ENCODE measurements at places on chromosomes 5 and 9.

- DNase-seq = no peak
These were observed 18.7 kb downstream of the NSG2 start for GRCh38 chr5:174064171-174064570.

DNA sequence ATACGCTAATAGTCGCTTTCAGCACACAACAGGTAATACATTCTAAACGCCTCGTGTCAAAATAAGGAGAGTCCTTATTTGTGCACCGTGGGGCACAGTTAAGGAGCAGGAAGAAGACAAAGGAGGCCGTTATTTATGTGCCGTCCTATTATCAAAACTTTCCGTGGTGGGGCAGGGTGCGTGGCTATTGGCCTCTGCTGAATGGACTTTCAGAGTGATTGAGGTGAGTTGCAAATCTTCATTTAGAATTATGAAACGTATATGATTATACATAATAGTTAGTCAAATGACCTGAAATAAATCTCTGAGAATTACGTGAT lies 833 bp downstream of the C5orf24 start:
- no peak for DNase-seq

DNA sequence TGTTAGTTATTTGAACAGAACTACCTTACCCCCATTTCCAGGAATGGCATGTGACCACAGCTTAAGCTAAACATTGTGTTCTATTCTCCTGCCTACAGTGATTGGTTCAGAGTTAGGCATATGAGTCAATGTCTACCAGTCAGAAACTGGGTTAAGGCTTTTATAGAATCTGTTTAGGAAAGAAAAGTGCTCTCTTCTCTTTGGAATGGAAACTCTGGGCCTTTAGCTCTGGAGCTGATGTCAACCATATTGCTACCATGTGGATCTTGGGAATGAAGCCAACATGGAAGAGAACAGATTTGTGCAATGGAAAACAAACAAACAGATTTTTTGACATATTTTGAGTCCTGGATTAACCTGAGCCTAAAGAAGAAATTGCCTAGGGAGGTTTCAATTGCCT lies 488.9 kb upstream of the TNC start:
- no peak for DNase-seq

DNA sequence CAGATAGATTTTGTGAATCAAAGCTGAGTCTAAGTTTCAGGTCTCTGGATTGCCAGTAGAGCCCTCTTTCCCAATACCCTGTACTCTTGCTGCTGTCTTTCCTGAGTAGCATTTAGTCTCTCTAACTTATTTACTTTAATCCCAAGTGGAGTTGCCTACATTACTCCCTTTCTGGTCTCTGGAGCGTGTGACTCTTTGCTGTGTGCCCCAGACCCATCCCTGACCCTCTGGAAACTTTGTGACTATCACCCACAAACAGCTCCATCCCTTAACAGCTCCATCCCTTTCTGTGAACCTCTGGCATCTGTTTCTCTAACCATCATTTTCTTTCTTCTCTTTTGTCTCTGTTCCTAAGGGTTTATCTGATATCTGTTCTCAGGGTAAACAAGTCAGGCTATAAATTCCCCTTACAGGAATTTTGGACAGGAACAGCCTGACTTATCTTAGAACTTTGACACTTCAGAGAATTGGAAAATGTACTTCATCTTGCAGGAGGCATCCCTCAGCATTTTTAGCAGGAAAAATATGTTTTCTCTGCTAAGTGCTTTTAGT lies 1167.1 kb upstream of the SEMA6A start:
- DNase-seq = no peak

DNA sequence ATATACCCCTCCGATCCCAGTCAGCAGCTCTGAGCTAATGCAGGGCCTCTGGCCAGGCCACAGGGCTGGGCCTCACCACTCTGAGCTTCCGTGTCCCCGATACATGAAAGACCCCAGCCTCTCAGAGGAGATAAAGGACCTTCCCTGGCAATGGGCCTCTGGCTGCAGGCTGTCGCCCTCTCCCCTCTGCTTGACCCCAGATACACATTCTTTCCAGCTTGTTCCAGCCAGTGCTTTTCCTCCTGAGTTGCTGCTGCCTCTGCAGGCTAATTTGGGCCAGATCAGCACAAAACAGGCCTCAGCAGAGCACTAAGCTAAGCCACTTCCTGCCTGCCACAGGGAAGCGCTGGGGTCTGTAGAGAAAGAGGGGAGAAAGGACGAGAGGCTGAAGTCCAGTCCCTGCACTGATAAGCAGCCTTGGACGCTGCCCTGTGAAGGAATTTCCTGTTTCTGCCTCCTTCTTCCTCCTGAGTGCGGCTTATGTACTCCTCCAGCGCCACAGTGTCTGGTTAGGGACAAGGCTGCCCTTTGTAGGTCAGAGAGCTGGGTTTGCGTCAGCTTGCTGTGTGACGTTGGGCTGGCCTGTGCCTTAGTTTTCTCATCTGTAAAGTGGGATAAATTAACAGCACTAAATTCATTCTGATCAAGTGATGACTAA lies 73.0 kb upstream of the IL17B start:
- DNase-seq = no peak

DNA sequence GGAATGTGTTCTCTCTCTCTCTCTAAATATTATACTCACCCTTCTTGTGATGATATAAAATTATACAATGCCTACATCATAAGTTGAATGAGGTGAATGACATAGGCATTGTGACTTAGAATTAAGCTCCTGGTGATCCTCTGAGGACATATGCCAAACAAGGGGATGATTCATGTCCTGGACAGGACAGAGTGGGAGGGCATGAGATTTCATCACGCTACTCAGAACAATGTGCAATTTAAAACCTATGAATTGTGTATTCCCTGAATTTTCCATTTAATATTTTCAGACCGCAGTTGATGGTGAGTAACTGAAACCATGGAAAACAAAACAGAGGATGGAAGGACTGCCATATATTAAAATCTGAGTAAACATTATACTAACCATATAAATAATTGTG lies 782.2 kb upstream of the NUDT12 start:
- no peak for DNase-seq

GRCh38 chr5:59328709-59329296 lies 564.7 kb downstream of the PDE4D start:
- DNase-seq = no peak

GRCh38 chr5:107385708-107386107 lies 285.0 kb downstream of the EFNA5 start:
- no peak for DNase-seq

- DNase-seq = no peak
These were observed 102.2 kb downstream of the MEF2C start for GRCh38 chr5:88780736-88781135.

Data from NK-92 treated with Interleukin-12 subunit alpha and Interleukin-12 subunit beta, amount 100 ng/mL, for 24 hours (cell line).